Naive thymus-derived CD8-positive, alpha-beta T cell (primary cell): ENCODE measurements at places on chromosomes 1 and 21. TPM values are rescaled to one million over a fixed set of nuclear protein-coding genes. Genes with fewer than 3 reads are reported as not detected.

The CR1 gene
- total RNA-seq, result 4.1 TPM

The PTPRU gene
- total RNA-seq, result not detected

The KCNT2 gene
- not detected for total RNA-seq

The CBR1 gene
- total RNA-seq, result 23.9 TPM

The SUMO3 gene
- 50.2 TPM for total RNA-seq

The MEF2D gene
- 73.2 TPM for total RNA-seq

The SPATA45 gene
- total RNA-seq, result not detected

The ERO1B gene
- 21.2 TPM for total RNA-seq

The RUNX1 gene
- total RNA-seq, result 67.1 TPM

The CD2 gene
- total RNA-seq, result 178 TPM

The C1orf53 gene
- total RNA-seq, result not detected

The KAZN gene
- 0.63 TPM for total RNA-seq

The KRTAP11-1 gene
- total RNA-seq, result not detected

The SLC6A9 gene
- 3.4 TPM for total RNA-seq

The TNFRSF14 gene
- total RNA-seq, result 187 TPM

The B4GALT3 gene
- 81.0 TPM for total RNA-seq

The PTPN7 gene
- 35.9 TPM for total RNA-seq

The SLC16A4 gene
- total RNA-seq, result 0.88 TPM

The ZNF593OS gene
- not detected for total RNA-seq

The WDR26 gene
- 119 TPM for total RNA-seq

The SH2D2A gene
- 24.7 TPM for total RNA-seq

The FMO3 gene
- not detected for total RNA-seq

The GABPA gene
- 34.5 TPM for total RNA-seq

The ILDR2 gene
- total RNA-seq, result 0.21 TPM

The S100A9 gene
- 2.2 TPM for total RNA-seq

The CTSS gene
- 69.3 TPM for total RNA-seq

The OR2W3 gene
- total RNA-seq, result not detected

The CLCA2 gene
- total RNA-seq, result not detected

The RAB7B gene
- not detected for total RNA-seq

The ANKRD35 gene
- total RNA-seq, result not detected

The RNF2 gene
- total RNA-seq, result 32.3 TPM

The TENT5C gene
- total RNA-seq, result 4.9 TPM

The PROK1 gene
- total RNA-seq, result not detected

The MAP3K21 gene
- total RNA-seq, result 1.0 TPM

The ARHGEF16 gene
- not detected for total RNA-seq

The COL8A2 gene
- 0.22 TPM for total RNA-seq

The LAMTOR5 gene
- 76.0 TPM for total RNA-seq

The PGLYRP3 gene
- total RNA-seq, result not detected

The CERS2 gene
- total RNA-seq, result 143 TPM

The IGSF9 gene
- 0.16 TPM for total RNA-seq

The PGLYRP4 gene
- total RNA-seq, result not detected

The KPRP gene
- total RNA-seq, result not detected

The MIXL1 gene
- not detected for total RNA-seq
